Urinary bladder (tissue), 4 donors: ENCODE measurements at places on chromosomes 16 and 17. TPM values are rescaled to one million over a fixed set of nuclear protein-coding genes. Genes with fewer than 3 reads are reported as not detected.

The ZNF205 gene
- total RNA-seq, result 8.9 TPM

The PAFAH1B1 gene
- 210 TPM for total RNA-seq

The GAS2L2 gene
- not detected for total RNA-seq

The RAC3 gene
- total RNA-seq, result 10.4 TPM

The KRT15 gene
- total RNA-seq, result 4.7 TPM

The ANKS4B gene
- total RNA-seq, result 0.05 TPM

The RHBDL3 gene
- 1.9 TPM for total RNA-seq

The ZSCAN10 gene
- total RNA-seq, result not detected

The RNF227 gene
- 4.2 TPM for total RNA-seq

The CD300E gene
- 0.42 TPM for total RNA-seq

The KRTAP9-8 gene
- not detected for total RNA-seq

The SDR42E1 gene
- 5.3 TPM for total RNA-seq

The CD300LG gene
- 0.58 TPM for total RNA-seq

The RANBP10 gene
- total RNA-seq, result 6.0 TPM

The B3GNT9 gene
- 22.4 TPM for total RNA-seq

The MLYCD gene
- total RNA-seq, result 4.6 TPM

The FBXW10B gene
- total RNA-seq, result 1.7 TPM

The KCNJ12 gene
- 4.1 TPM for total RNA-seq

The TMEM238L gene
- total RNA-seq, result 4.1 TPM

The GSG1L2 gene
- total RNA-seq, result not detected

The CHMP6 gene
- total RNA-seq, result 13.1 TPM
